ENCODE measurements at places on chromosomes 2 and 18.

DNA sequence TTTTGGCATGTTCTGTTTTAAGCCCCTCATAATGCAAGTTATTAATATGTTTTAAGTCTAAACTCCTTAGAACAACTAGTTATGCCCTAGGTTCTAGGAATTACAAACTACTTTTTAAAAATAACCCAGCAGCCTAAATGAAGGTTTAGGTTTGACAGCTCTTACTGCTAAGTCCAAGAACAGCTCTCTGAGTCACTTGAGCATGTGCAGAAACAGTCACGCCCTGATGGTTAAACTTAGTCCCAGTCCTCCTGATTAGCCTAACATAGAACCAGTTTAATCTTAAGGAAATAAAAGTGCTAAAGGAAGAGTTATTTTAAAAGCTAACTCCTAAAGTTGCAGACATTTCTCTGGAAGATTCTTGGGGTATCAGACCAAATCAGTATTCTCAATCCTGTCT lies 72.5 kb downstream of the RMDN2 start:
- DNase-seq: no peak

DNA sequence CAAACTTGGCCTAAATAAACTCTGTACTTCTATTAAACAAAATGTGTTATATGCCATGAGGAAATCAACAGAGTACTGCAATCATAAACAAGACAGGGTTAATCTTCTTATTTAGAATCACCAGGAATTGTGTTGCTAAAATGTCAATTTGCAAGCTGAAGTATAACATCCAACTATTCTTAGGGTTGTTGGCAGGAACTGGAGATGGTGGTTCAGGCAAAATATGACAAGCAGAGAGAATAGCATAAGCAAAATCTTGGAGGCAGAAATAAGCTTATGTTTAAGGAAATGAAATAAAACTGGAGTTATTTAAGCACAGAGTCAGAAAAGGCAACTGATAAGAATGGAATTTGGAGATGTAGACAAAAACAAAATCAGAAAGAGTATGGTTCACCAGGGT lies 463.8 kb upstream of the SLC8A1 start:
- DNase-seq: no peak

- no peak for DNase-seq
Measured at GRCh38 chr2:135817951-135818350, 19.0 kb downstream of the LCT start.

GRCh38 chr2:173708806-173709205 lies 256.4 kb downstream of the SP3 start:
- DNase-seq: no peak

Data from NCI-H2227 treated with DMSO at 0.1 percent for 48 hours (cell line).